Lower lobe of right lung (tissue), 2 donors: ENCODE measurements at places on chromosomes 4 and X.

GRCh38 chrX:110003167-110004156 is 548 bp downstream of the TMEM164 start:
- DNase-seq: peak; percentile 51

DNA sequence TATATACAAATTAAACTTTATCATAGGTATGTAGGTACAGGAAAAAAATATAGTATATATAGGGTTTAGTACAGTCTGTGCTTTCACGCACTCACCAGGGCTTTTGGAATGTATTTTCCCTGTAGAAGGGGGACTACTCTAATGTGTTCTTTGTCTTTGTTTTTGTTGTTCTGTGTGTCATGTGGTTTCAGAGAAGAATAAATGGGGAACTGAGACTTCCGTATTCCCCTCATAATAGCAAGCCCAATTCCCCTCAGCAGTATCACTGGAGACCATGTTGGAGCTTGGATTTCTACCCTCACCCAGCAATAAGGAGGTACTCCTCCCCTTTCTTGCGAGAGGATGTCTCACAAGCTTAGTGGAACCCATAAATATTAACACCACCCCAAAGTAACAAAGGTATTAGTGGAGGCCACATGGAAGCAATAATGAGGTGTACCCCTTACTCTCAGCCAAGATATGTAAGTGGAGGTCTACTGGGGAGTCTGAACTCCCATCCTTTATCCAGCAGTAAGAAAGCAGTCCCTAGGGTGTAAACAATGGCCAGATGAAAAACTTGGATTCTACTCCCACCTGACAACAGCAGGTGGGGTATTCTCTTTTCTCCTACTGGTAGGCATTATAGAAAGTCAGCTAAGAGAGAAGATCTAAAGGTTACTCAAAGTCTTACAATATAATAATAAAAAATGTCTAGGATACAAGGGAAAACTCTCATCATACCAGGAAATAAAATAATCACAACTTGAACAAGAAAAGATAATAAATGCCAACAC is 805.4 kb upstream of the GALNTL6 start:
- DNase-seq: no peak

GRCh38 chr4:86015412-86016350 is 344.2 kb downstream of the MAPK10 start:
- no peak for DNase-seq

DNA sequence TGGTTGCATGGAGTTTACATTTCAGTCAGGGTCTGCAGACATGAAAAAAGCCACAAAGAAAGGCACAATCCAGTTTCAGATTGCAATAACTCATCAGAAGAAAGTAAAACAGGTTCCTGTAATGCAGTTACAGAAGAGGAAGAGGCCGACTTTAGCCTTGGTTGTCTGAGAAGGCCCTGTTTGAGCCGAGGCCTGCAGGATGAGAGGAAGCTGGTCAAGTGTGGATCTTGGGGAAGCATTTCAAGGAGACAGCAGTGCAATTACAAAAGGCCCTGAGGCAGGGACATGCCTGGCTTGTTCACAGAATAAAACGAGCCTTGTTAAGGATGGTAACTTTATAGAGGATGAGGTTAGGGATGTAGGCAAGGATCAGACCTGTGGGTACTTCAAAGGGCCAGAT is 62.4 kb downstream of the AFF2 start:
- no peak for DNase-seq

DNA sequence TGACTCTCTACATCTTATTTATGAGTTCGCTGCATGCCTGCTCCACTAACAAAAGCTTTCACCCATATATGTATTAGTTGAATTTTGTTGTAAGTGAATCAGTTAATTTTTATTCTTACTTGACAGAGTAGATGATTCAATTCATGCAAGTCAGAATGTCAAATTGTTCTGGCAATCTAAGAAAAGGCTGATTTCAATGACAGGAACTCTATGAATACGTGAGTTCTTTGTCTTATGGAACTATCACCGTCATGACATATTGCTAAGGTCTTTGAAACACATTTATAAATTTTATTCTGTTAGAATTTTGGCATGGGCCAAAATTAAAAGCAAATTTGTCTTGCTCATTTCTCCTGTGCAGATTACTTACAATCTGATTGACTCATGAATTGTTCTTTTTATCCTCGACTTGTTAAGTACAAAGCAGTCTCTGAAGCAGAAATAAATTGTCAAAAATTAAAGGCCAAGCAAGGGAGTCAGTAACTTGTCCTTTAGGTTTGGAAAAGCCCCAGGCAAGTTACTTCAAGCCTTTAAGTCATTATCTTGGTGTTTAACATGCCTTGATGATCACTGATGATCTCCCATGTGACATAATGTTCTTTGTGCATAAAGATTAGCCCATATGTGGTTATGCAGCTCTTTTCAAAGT is 89.0 kb upstream of the GC start:
- no peak for DNase-seq

DNA sequence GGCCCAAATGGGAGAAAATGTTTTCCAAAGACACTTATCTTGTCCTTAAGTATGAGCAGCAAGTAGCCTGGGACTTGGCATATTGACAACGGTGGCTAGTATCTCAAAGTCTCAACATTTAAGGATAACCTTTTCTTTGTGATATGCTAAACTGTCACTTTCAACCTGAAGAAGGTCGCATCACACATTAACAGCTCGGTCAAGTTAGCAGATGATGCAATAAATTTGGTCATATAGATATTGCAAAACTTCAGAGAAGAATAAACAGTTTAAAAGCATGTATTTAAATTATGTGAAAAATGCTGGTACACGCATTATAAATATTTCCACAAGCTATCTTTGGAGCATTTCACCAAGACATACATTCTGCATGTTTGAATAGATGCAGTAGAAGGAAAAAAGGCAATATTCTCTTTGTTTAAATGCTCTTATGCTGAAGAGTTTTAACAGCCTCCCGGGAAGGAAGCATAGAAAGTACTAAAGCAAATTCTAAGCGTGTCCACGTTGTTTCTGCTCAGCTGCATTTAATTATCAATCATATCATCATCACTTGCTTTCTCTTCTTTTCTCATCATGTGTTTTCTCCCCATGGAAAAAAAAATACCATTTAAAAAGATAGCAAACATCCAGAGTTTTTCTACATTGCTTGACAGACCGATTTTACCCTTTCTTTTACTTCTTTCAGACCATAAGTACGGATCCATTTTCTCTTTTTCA is 24.2 kb downstream of the ARHGAP6 start:
- no peak for DNase-seq

- DNase-seq: no peak
These were observed 24.3 kb downstream of the CXCL13 start for GRCh38 chr4:77629885-77630284.

DNA sequence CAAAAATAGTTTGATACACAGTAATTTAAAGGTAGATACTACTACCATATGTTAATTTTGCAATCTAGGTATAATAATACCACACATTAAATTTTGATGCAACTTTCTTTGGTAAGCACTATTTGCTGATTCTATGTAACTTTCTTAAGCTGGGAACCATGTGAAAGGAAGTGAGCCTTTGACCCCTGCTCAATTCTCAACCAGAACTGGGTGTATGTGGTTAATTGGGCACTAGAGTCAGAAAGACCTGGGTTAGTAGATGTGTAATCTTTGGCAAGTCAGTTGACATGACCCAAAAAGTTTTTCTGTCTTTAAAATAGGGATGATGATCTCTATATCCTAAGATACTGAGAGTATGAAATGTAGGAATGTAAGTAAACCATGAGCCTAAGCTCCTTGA is 22.4 kb downstream of the TLR2 start:
- no peak for DNase-seq

GRCh38 chrX:132353430-132353829 is 134.2 kb upstream of the RAP2C start:
- DNase-seq: no peak
